HS-5 (cell line): ENCODE measurements at places on chromosomes 3 and 15.

DNA sequence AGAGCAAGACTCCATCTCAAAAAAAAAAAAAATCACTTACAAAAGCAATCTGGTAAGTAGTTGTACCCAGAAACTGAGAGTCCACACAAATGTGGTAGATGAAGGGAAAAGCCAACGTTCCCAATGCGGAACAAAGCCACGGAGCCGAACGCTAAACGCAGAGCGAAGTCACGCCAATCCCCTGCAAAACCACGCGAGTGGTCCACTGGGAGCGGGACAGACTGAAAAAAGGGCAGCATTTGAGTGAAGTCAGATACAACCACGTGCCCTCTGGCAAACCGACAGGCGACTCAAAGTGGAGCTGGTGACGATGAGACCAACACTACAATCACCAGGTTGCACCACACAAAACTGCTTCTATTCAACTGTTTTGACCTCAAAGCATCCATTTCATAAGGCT, 246.1 kb upstream of the LYSMD4 start:
- DNase-seq = no peak

- peak; percentile 29 for DNase-seq
These were observed 269.3 kb downstream of the ARPP21 start for GRCh38 chr3:35908366-35909232.

DNA sequence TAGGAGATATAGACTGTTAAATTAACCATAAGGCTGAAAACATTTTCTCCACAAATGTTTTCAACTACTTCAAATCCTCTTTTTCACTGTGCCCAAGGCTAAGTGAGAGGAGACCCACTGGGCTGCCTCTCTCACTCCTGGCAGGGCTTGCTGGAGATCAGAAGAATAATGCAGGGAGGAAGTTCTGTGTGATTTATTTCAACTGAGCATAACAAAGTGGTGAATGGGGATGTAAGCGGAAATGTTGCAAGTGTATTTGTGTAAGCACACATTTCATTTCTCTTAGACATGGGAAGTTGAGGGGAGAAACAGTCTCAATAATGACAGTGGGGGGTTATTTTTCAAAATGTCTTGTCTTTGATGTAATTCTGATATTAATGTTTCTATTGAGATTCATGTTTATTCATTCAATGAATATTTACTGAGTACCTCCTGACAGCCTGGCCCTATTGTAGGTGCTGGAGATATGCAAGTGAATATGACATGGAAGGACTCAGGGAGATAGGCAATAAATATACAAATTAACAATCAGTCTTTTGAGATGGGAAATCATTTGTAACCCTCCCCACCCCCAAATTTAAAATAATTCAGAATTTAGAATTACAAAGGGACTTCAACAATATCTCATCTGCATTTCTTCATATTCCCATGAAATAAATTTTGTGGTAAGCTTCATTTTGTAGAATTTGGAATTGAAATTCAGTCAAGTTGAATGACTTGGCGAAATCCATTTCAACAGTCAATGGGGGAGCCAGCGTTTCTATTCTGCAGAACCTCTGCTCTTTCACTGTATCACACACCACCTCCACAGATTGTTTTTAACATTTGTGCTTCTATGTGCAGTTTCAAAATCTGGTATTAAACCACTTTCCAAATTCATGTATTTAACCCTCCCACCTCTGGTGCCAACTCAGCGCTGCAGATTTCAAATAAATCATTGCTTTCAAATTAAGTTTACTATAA, 247.2 kb downstream of the SLC9A9 start:
- no peak for DNase-seq

- no peak for DNase-seq
These were observed 2.0 kb downstream of the CTXND1 start for GRCh38 chr15:80249973-80250372.

DNA sequence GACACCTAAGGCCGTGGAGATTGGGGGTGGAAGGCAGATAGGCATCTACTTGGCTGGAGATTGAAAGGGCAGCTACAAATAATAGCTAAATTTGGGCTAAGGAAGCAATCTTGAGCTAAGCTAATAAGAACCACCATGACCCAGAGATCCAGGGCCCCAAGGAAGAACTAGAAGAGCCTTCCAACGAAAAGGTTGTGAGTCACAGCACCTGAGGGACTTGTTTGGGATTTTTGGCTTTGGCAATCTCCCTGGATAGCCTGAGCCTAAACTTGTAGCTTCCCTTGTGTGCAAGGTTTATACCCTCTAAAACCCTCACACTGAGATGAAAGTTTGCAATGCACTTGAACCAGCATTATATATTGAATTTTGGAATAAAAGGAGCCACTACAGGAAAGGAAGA, 364.0 kb upstream of the IL12A start:
- DNase-seq = no peak

DNA sequence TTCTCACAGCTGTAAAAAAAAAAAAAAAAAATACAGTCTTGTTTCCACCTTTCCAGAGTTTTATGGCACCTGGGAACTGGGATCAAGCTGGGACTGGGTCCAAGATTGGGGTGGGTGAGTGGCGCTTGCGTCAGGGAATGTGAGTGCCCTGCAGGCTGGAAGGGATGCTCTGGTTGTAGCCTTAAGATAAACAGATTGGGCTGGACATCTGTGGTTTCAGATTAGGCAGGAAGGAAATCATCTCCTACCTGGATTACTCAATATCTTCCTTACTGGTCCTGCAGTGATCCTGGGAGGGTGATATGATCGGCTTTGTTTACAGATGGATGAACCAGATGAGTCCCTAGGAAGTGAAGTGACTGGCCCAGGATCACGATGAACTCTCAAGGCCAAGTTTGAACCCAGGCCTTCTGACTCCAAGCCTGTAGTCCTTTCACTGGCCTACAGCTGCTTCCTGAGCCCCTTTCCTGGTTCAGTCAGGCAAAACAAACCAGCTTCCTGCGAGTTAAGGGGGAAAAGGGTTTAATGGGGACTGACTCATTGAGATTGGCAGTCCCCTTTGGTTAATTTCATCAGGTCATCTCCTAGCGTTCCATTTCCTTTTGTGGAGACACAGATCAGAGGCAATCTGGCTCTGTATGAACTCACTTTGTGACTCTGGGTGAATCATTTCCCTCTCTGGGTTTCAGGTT, 179.8 kb downstream of the THSD4 start:
- DNase-seq = peak; percentile 99

- no peak for DNase-seq
These were observed 61.5 kb downstream of the SEMA5B start for GRCh38 chr3:122966045-122966444.

DNA sequence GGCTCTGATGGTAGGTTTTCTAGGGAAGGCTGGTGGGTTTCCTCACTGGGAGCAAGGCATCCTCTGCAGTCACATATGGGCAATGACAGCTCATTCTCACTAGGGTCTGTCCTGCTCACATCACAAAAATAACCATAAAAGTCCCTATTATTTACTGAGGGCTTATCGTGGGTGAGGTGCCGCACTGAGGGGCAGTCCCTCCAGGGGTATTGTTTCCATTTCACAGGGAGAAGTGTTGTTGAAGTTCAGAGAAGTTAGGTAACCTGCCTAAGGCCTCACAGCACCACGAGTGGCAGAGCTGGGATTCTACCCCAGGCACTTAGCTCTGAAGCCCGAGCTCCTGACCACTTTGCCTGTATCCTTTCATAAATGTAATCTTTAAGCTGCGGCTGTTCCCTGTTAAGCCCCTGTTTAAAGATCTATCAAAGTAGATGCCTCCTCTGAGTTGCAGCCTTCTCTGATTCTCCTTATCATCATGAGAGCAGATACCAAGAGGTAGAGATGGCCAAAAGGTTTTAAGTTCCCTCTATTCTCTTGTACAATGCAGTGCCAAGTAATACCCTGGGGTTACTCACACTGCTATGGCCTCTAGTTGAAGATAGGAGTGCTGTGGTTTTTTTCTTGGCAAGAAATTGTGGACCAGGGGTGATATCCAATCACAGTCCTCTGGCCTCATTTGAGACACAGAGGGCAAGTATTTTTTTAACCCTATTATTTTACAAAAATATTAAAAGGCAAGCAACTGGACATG, 107.0 kb downstream of the RPLP1 start:
- DNase-seq = no peak

GRCh38 chr3:179591313-179591712, 13.1 kb downstream of the MRPL47 start:
- no peak for DNase-seq

DNA sequence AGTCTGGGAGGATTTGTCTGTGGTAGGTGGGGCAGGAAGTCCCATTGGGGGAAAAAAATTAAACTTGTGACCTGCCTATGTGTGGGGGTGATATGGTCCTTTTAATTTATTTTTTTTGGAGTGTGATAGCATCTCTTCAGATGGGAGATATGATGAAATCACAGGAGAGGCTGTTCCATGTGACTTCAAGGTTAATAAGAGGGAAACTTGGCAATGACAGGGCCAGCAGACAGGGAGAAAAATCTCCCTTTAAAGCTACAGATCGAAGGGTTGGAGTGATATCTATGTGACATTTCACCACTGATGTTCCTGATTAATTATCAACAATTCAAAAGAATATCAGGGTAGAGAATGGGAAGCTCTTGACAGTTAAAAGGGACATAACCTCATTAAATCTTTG, 886.9 kb downstream of the TUSC7 start:
- DNase-seq = no peak

DNA sequence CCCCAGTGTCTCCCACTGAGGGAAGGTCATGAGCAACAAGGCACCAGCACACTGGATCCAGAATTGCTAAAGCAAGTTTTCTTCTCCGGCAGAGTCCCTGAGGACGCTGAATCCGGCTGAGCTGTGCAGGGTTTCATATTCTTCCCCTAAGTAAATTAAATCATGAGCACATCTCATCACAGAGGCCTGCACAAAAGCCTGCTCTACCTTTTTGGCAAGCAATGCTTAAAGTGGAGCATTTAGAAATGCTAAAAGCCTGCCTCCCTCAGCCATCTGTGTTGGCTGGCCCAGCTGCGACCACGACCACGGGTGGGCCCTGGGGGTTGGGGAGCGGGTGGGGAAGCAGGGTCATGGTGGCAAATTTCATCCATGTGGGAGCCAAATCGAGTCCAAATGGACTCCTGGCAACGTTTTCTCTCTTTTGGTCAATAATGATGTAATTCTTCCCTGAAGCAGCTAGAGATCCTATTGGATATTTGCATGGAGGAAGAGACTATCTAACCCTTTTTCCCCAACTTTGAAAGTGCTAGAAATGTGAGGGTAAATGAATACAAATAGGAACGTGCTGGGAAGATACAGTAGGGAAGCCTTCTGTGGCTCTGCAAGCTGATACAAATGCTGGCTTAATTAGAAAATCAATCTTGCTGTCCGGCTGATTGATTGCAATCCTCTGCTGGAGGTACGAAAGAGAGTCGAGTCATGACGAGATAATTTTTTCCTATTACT, 532.8 kb upstream of the TBL1XR1 start:
- DNase-seq = no peak

DNA sequence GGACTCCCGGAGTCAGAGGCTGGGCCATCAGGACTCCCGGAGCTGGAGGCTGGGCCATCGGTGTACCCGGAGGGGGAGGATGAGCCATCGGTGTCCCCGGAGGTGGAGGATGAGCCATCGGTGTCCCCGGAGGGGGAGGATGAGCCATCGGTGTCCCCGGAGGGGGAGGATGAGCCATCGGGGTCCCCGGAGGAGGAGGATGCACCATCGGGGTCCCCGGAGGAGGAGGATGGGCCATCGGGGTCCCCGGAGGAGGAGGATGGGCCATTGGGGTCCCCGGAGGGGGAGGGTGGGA, 719 bp downstream of the MAGEL2 start:
- no peak for DNase-seq

- DNase-seq = no peak
These were observed 244.4 kb downstream of the SOX2 start for GRCh38 chr3:181956122-181956521.

DNA sequence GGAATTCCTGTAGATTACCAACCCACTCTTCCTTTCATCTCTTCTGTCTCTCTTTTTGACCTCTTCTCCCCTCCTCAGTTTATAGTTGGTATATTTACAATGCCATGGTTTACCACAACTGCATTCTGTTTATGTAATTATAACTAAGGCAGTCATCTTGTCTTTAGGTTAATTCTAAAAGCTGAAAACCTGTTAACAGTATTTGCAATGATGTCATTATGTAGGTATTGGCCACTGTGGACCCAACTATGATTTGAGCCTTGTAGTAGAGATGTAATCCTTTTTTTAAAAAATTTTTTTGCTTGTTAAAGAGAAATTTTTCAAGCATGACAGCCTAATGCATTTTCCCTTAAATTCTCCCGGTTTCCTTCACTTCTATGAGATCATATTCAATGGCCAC, 30.7 kb upstream of the CHST2 start:
- DNase-seq = no peak

- DNase-seq = no peak
These were observed 58.7 kb downstream of the TPRA1 start for GRCh38 chr3:127531821-127532220.
